ENCODE measurements at places on chromosomes 4 and X.

DNA sequence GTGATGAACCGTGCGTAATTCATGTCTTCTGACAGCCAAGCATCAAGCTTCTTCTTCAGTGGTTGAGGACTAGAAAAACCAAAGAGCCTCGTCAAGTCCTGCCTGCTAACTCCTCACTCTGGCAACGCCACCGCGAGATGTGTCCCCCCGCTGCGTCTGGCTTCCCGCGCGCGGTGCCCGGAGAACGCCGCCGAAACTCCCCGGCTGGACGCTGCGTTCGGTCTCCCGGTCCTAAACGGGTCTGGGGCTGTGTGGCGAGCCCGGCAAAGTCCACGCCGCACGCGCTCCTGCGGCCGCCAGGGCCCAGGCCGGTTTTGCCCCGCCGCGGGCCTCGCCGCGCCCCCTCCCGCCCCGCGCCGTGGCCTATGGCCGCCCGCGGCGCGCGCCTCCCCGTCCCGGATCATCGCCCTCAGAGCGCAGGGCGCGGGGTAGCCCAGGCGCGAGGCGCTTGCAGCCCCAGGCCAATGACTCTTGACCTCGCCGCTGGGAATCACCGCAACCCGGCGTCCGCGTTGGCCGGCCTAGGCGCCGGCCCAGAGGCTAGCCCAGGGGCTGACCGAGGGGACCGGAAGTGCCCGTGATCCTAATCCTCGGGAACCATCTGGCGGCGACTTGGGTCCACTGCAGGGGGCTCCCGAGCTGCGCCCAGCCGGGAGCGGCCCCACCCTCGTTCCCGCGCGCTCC, at the start of gene AADAT:
TSS of gene AADAT (minus strand) at position 289 of the 684 bp plus-strand sequence. CDS start at position 23, 266 bp downstream.
- peak; percentile 70 for DNase-seq

GRCh38 chr4:158991534-158992155, 111.2 kb upstream of the RAPGEF2 start:
- DNase-seq: no peak

- no peak for DNase-seq
Observed at GRCh38 chr4:93469560-93469959, 359.0 kb upstream of the ATOH1 start.

DNA sequence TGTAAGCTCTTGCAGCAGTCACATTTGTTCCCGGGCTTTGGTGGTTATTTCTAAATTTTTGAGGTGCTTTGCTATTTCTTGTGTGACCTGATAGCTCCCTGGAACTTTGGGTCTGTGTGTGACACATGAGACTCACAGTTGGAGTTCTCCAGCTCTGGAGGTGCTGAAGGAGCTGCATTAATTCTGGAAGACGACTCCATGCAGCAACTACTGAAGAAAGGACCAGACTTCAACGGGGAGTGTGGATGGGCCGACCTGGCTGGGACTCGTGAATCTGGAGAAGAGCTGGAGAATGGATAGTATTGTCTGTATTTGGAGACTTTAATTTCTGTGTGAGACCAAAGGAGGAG, 1.5 kb downstream of the MRFAP1 start:
- DNase-seq: no peak

GRCh38 chr4:174930895-174931294, 12.7 kb downstream of the ADAM29 start:
- DNase-seq: no peak

DNA sequence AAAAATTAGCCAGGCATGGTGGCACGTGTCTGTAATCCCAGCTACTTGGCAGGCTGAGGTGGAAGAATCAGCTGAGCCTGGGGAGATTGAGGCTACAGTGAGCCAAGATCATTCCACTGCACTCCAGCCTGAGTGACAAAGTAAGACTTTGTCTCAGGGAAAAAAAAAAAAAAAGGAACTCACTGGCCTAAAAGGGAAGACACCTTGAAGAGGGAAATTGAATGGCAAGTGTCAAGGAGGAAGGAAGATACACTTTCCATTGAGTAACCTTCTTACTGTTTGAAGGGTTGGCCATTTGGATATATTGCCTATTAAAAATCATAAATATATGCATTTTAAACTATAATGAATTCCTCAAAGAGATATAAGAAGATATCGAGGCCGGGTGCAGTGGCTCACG, 147.5 kb upstream of the FAM241A start:
- no peak for DNase-seq

- no peak for DNase-seq
Observed at GRCh38 chrX:35499071-35499862, 298.9 kb upstream of the MAGEB16 start.

DNA sequence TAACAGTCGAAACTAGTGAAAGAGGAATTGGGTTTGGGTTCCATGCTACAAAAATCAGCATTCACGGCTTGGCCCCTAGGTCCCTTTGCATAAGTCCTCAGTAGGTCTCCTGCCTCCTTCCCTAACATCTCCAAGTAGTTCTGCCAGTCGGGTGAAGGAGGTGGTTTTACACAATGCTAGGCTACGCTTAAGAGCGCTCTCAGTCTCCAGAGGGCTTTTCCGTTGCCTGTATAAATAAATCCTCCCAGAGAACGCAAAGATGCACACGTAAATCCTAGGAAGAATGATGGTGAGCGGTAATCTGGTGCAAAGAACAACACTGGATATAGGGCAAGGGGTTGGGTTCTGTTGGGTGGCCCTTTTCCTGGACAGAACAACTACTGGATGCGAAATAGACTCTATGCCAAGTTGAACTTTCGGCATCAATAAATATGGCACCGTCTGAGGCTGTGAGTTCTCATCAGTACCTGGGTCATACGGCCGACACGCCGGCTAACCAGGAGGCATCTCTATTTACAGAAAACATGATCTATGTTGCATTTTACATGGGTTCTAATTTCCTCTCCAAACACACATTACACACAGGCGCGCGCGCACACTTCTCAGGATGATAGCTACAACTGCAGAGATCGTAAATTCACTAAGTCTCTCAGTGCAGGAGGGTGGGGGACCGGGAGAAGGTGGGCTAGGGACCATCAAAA, 1.3 kb downstream of the CAMK2D start:
- DNase-seq: peak; percentile 48

GRCh38 chrX:33726281-33727160, 405.6 kb downstream of the FAM47A start:
- DNase-seq: no peak

- no peak for DNase-seq
Observed at GRCh38 chrX:4787971-4788370, 1074.5 kb upstream of the PRKX start.

DNA sequence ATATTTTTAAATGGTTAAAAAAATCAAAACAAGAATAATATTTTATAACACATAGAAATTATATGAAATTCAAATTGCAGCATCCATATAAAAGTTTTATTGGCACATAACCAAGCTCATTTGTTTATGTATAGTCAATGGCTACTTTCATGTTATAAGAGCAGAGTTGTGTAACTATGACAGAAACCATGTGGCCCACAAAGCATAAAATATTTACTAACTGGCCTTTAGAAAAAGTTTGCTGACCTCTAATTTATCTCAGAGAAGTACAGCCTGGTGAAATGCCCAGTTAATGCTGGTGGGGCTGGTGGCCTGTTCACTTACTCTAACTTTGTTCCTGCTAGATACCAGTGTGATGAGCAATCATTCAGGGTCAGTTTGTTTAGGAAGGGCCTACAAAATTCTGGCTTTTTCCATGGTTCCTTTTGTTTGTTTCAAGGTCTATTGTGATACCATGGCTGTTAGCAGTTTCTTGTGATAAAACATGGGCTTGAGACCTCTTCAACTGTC, 104.6 kb downstream of the PPP1R2C start:
- DNase-seq: no peak

- DNase-seq: no peak
Observed at GRCh38 chrX:18884916-18885315, 99.0 kb downstream of the PHKA2 start.

DNA sequence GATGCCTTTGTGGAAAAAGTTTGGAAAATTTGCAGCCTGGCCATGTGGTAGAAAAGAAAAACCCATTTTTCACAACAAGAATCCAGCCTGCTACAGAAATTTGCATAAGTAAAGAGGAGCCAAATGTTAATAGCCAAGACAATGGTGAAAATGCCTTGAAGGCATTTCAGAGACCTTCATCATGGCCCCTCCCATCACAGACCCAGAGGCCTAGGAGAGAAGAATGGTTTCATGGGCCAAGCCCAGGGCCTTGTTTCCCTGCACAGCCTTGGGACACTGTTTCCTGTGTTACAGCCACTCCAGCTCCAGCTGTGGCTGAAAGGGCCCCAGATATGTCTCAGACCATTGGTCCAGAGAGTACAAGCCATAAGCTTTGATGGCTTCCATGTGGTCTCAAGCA, 101.4 kb upstream of the LINC00632 start:
- DNase-seq: peak; percentile 30

DNA sequence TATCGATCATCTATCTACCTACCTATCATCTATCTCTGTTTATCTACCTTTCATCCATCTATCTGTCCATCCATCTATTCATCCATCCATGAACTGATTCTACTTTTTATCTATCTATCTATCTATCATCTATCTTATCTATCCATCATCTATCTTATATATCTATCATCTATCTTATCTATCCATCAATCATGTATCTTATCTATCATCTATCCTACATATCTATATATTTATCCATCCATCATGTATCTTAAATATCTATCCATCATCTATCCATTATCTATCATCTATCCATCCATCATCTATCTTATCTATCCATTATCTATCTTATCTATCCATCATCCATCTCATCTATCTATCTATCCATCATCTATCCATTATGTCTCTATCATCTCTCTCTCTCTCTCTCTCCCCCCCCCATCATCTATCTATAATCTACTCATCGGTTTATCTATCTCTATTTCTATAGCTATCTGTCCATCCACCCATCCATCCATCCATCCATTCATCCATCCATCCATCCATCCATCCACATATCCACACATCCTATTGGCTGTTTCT, 20.9 kb downstream of the ARSD start:
- DNase-seq: no peak

- no peak for DNase-seq
Observed at GRCh38 chrX:24485976-24486680, 21.0 kb downstream of the PDK3 start.

GRCh38 chrX:13059637-13060499, 15.4 kb upstream of the FAM9C start:
- DNase-seq: no peak

- no peak for DNase-seq
Observed at GRCh38 chrX:13078739-13079444, 34.5 kb upstream of the FAM9C start.

GRCh38 chr4:172011196-172011595, 198.0 kb downstream of the GALNTL6 start:
- DNase-seq: peak; percentile 96

- DNase-seq: no peak
Observed at GRCh38 chr4:114398410-114398809, 200.2 kb upstream of the UGT8 start.

DNA sequence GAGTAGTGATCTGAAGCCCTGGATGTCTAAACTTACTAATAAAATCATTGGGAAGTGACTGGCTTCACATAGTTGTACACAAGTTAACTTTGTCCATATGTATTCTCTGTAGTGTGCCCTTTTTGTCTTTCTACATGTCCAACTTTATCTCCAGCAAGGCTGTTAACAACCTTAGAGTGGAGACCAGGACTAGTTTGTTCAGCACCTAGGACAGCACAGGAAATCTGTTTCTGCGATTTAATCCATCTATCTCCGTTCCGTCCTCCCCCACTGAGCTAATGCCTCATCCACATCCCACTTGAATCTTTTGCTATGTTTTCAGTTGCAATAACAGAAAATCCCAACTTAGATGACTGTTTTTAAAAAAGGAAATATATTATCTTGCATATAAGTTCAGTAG, 3.4 kb upstream of the ARR3 start:
- DNase-seq: no peak

- DNase-seq: no peak
Observed at GRCh38 chrX:148298737-148299136, 201.7 kb upstream of the AFF2 start.

- no peak for DNase-seq
Observed at GRCh38 chr4:33339762-33340161, 2619.6 kb downstream of the PCDH7 start.

- no peak for DNase-seq
Observed at GRCh38 chr4:168685136-168685809, 188.4 kb downstream of the PALLD start.
